Stimulated activated CD8-positive, alpha-beta memory T cell treated with anti-CD3 and anti-CD28 coated beads, Interleukin-7, amount 100 ng/mL, for 1 hour (primary cell): ENCODE measurements at places on chromosomes 2 and 18.

DNA sequence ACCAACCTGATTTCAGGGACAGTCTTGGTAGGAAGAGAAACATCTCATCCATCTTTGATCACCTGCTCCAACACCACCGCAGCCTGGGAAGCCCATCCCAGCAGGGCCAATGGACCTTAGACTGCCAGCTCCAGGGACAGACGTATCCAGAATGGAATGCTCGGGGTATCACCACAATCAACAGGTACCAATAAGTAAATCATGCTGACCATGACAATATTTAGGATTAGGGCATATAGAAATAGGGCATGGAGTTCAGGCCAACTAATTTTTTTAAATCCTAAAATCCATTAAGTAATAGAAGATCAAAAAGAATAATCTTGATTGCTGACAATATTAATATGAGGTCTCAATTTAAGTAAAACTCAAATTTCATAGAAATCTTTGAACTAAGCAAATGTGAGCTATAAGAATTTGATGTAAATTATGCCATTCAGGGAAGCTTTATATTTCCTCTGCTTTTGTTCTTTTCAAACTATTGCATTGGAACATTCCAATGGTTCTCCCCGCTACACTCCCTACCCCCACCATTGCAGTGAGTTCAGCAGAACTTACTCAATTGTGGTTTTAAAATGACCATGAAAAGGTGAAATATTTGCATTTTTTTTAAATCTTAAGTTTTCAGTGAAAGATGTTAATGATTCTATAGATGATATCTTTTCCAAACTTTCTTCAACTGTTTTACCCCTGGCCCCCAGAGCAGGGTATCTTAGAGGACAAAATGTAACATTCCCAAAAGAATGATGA is 138.6 kb downstream of the DNER start:
- no peak for DNase-seq

- no peak for DNase-seq
Measured at GRCh38 chr2:166614503-166614902, 120.5 kb upstream of the SCN7A start.

- no peak for DNase-seq
Measured at GRCh38 chr2:16155366-16155765, 215.0 kb downstream of the MYCN start.

GRCh38 chr2:163659224-163659623 is 76.6 kb downstream of the FIGN start:
- DNase-seq = no peak

DNA sequence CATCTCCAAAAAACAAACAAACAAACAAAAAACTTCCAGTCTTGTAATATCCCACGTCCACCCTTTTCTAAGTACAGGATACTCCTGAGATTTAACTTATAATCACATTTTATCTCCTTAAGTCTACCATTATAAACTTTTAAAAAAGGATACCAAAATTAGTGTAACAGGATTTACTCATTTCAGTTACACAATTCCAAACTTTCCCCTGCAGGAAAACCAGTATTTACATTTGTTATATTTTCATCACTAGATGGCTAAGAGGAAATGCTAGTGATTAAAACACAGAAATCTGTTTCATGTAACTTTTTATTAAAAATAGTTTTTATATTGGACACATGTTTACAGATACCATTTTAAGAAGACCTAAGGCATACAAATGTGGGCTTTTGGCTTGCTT is 27.5 kb downstream of the CFAP36 start:
- no peak for DNase-seq

GRCh38 chr2:70817284-70817954 is 3.0 kb downstream of the CLEC4F start:
- DNase-seq = no peak

DNA sequence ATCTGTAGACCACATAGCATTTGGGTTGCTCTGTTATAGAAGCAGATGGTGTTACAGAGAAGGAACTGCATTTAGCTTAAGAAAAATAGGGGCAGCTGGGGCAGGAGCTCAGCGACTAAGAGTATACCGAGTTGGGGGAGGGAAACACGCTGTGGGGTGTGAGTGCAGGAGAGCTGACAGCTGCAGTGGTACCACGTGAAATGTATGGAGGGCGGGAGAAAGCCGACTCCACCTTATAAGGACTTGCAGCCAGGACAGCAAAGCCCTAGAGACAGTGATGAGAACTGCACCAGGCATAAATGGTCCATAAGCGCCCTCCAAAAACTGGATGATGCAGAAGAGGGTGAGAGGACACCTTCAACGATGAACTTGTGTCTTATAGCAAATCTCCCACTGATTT is 237.6 kb downstream of the PRKCE start:
- no peak for DNase-seq

DNA sequence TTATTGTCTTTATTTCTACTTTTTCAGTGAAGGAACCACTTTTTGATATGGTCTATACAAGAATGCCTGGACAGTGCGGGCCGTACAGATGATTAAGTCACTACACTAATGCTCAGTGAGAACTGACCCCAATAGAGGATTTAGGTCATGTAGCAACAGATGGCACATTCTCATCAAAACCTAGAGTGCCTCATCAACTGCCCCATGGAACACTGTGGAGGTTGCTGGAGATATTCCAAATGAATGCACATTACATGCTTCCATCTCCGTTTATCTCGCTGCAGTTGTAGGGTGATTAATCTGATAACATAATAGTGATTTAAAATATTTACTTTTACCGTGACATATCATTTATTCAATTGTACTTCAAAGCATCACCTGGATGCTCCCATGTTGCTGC is 41.8 kb upstream of the COPS8 start:
- no peak for DNase-seq

- DNase-seq = no peak
Measured at GRCh38 chr2:6958616-6959235, 41.5 kb downstream of the RNF144A start.

DNA sequence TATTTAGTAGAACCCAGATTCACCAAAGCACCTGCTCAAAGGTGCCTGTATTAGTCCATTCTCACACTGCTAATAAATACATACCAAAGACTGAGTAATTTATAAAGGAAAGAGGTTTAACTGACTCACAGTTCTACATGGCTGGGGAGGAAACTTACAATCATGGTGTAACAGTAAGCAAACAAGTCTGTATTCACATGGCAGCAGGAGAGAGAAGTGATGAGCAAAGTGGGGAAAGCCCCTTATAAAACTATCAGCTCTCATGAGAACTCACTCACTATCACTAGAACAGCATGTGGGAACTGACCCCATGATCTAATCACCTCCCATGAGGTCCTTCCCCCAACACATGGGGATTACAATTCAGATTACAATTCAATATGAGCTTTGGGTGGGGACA is 28.0 kb upstream of the DDX18 start:
- DNase-seq = no peak

GRCh38 chr2:232073026-232073425 is 111.5 kb downstream of the DIS3L2 start:
- DNase-seq = no peak

- no peak for DNase-seq
Measured at GRCh38 chr2:179247318-179248023, 17.2 kb downstream of the SESTD1 start.

DNA sequence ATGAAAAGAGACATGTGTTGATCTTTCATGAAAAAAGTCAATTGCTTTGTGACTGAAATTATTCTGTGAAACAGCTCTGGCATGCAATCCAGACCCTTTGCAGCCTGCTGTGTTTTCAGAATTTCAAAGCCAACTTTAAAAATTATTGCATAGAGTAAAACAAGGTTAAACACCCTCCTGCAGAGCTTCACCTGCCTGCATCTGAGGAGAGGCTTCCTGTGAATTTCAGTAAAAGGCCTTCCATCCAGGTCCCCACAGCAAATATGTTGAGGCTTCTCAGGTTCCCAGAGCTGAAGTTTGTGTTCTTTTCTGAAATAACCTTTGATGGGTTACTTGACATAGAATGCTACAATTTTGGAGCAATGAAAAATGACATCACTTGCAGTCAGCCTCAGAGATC is 4.1 kb downstream of the XIRP2 start:
- DNase-seq = no peak

GRCh38 chr18:78751664-78752063 is 228.0 kb upstream of the SALL3 start:
- DNase-seq = no peak

DNA sequence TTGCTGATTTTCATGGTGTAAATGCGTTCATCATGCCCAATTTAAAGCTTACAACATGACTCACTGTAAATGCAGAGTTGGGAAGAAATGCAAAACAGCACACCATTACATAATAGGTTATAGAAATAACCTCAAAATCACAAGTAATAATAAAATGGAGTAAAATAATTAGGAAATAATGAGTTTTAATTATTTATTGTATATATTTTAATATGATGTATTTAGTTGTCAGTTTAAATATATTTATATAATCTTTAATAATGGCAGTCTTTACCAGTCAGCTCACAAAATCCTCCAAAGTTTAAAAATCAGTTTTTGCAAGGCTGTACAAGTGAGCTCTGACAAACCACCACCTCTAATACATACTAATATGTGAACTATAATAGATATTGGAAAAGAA is 180.2 kb downstream of the RND3 start:
- DNase-seq = no peak
